ENCODE measurements at places on chromosomes 5 and 9.

DNA sequence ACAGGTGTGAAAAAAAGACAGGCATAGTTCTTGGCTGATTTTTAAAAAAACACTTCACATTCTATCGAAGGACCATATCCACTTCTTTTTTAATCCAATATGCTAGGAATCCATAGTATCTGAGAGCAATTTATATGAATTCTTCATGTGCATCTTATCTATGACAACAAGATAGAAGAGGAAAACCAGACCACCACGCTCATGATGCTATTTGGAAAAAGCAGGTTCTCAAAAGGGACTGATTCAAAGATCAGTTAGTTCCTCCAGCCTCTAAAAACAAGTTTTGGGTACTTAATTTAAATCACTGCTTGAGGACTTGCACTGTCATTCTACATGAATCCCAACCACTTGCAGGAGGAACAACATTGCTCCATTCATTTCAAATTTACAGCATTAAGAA lies 6.3 kb downstream of the MEF2C start:
- DNase-seq: no peak

GRCh38 chr9:75713335-75713734 lies 177.1 kb upstream of the PCSK5 start:
- DNase-seq: no peak

- no peak for DNase-seq
These were observed 24.2 kb upstream of the ZNF618 start for GRCh38 chr9:113851873-113852272.

DNA sequence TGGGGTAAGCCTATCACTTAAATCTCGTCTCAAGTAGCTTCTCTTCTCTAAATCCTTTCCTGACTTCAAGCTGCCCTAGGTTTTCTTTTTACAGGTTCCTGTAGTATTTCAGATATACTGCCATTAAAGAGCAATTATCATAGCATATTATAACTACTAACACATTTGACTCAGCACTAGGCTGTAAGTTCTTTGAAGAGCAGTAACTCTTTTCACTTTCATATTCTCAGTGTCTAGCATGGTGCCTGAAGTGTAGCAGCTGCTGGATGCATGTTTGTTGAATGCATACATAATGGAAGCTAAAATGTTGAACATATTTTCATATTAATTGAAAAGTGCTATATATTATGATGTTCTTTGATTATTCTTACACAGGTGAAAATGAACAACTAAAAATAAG lies 22.5 kb downstream of the CCDC152 start:
- DNase-seq: no peak

DNA sequence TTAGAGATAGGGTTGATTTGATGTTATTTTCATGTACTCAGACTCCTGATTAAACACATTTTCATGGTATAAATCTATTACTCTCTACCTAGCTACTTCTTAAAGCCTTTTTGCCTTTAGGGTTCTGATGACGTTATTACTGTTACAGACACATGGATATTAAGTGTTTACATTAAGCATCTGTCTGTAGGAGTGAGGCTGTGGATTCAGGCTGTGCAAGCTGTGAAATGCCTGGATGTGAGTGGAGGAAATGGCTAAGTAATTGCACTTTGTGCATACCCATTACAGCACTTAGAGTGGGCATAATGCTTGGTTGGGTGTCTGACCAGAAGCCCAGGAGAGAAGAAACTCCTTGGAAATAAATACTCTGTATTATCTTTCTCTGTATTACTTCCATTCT lies 186.8 kb downstream of the SNX18 start:
- no peak for DNase-seq

DNA sequence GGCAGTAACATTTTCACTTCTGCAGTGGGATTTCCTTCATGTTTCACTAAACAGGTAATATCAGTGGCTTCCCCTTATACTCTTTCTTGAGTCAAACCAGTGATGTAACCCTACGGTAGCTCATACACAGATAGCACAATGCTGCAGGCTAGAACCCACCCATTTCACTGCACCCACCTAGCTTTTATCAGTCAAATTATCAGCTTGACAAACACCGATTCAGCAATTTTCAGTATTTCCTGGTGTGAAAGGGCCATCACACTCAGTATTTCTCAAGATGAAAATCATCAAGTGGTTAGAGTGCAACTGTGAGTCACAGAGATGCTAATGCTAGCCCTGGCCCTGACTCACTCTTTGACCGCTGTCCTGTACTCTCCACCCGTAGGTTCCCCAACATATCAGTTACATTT lies 242.3 kb upstream of the PTGER4 start:
- no peak for DNase-seq

DNA sequence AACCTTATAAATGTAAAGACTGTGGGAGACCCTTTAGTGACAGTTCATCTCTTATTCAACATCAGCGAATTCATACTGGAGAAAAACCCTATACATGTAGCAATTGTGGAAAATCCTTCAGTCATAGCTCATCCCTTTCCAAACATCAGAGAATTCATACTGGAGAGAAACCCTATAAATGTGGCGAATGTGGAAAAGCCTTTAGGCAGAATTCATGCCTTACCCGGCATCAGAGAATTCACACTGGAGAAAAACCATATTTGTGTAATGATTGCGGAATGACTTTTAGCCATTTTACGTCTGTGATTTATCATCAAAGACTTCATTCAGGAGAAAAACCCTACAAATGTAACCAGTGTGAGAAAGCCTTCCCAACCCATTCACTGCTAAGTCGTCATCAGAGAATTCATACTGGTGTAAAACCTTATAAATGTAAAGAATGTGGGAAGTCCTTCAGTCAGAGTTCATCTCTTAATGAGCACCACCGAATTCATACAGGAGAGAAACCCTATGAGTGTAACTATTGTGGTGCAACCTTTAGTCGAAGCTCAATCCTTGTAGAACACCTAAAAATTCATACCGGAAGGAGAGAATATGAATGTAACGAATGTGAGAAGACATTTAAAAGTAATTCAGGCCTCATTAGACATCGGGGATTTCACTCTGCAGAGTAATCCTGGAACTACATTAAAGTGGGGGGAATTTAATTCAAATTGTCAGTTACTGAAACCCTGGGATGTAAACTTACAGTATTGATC lies 17.7 kb downstream of the ZNF483 start:
- DNase-seq: no peak

DNA sequence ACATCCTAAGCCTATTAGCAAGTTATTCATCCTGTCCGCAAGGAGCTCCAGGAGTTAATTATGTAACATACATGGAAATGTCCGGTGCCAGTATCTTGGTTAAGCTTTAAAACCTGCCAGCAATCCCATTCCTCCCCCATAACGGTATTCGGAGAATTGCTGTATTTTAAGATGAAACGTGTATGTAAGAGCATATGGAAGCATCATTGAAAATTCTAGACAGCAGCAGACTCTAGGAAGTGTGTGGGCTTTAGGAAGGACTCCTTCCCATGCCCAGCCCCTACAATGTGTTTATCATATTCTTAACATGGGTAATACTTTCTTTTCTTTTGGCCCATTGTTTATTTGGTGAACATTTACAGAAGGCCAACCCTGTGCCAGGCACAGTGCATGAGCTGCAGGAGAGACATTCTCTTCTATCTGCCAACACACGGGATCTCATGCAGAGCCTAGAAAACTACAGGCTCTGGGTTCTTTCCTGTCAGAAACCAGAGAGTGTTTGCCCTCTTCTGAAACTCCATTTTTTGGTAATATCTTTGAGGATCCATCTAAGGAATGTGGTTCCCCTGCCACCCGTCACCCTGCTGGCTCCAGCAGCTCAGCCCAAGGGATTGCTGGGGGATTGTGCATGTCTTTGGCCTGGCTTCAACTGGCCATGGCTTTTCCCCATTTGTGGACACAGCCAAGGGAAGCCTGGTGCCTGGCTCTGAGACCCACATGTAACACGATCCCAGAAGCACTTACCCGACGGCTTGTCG lies 15.1 kb downstream of the ANGPTL2 start:
- DNase-seq: no peak

DNA sequence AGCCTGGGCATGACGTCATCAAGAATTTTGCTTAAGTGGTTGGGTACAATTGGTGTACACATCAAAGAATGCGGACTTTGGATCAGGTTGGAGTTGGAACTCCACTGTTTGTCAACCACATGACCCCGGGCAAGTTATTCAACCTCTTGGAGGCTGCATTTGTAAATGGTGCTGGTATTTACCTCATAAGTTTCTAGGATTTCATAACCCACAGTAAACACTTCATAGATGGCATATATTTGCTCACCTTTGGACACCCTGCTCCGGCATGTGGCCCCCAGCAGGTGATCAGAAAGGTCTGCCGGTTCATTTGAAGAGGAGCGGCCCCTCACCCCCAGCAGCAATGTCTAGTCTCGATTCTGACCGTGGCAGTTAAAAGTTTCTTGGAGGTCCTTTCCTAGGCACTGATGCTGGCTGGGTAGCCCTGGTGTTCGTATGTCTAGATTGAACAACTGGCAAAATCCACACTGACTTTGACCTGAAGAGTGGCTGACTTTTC lies 60.6 kb downstream of the IL6ST start:
- DNase-seq: no peak

DNA sequence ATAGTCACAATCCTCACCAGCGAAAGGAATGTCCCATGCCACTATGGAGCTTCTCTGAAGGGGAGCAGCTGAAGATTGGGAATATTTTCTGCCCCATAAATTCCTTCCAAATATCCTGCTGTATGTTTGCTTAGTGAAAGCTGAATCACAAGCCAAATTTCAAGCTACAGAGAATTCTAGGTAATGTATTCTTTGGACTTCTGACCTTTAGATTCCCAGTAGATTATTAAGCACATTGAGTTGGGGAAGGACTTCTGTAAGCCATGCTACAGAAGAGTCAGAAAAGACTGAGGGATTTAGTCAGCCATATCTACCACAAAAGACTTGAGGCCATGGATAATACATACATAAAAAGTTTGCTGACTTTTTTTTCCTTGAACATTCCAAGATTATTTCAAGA lies 1342.0 kb upstream of the NUDT12 start:
- no peak for DNase-seq

DNA sequence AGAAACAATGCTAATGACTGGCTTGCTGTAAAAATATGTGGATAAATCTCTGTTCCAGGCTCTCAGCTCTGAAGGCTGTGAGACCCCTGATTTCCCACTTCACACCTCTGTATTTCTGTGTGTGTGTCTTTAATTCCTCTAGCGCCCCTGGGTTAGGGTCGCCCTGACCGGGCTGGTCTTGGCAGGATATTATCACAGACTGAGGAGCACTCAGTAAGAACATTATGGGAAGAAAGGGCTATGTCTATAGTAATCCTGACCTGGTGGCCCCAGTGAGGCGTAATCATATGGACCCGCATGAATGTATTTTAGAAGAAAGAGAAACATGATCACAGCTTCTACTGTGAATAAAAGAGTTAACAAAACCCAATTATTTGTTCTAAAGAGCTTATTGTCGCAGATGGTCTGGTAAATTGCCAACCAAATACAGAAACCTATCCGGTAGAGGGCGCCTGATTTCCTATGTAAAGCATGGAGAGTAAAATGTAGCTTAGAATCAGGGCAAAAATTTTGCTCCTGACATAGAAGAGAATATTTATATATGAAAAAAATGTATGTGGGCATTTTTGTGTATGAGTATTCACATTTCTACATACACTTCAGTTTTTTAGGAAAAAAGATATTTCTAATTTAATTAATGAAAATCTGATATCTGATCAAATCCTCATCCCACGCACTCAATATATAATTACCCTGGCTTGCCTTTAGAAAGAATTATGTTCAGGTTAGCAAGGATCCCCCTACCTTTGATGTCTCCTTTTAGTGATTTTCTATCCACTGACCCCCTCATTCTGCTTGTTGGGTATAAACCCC lies 5.8 kb upstream of the IFNA1 start:
- DNase-seq: peak; percentile 40

GRCh38 chr5:165405340-165405739 lies 1899.9 kb downstream of the MAT2B start:
- DNase-seq: no peak

DNA sequence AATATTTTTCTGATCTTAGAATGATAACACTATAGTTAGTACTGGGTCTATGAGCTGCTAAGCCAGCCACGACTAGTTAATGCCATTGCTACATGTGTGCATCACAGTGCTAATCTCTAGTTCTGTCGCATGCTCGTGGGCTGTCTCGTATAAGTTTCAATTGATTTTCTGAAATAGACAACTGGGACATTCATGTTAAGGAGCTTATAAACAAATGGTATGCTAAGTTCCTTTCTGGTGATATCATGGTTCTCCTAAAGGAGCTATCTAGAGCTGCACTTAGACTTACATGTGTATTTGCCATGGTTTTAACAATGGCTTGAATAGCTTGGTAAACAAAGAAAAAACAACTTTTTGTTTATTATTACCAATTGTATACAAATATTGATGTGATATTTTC lies 46.2 kb downstream of the F2RL2 start:
- no peak for DNase-seq

DNA sequence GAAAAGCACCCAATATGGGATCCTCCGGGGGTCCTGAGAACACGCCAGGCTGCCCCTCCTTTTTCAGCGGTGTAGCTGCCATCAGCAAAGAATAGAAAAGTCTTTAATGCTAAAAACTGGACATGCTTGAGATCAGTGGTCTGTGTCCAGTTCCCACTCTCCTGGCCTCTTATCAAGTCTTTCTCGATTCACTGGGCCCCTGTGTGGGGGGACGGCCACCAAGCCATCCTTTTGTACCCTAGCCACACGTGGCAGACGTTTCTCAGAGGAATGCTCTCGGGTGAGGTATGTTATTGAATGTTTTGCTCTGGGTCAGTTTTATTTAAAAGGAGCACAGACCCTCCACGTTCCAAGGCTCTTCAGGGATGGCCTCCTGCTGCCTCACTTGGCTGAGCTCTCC lies 23.6 kb downstream of the FABP6 start:
- DNase-seq: no peak

DNA sequence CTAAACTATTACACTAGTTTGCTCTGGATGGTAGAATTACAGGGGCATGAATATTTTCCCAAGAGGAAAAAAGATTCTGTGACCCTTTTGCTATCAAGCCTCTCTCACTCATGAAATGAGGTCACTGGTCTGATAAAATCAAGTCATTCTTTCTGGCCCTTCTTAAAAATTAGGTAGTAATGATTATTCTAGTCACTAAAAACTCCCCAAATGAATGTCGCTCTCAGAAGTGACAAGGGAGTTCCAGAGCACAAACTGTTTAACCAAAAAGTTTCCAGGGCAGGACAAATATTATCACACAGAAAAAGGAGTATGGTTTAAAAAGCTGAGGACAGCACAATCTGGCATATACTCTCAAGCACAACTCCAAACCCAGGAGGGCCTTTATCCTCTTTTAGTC lies 12.5 kb downstream of the ERMP1 start:
- no peak for DNase-seq

GRCh38 chr5:58459146-58460001 lies 512 bp downstream of the PLK2 start:
- peak; percentile 34 for DNase-seq

GRCh38 chr9:118992813-118993794 lies 376.1 kb downstream of the BRINP1 start:
- no peak for DNase-seq

- peak; percentile 57 for DNase-seq
These were observed 56.7 kb downstream of the GADD45G start for GRCh38 chr9:89661391-89661949.

DNA sequence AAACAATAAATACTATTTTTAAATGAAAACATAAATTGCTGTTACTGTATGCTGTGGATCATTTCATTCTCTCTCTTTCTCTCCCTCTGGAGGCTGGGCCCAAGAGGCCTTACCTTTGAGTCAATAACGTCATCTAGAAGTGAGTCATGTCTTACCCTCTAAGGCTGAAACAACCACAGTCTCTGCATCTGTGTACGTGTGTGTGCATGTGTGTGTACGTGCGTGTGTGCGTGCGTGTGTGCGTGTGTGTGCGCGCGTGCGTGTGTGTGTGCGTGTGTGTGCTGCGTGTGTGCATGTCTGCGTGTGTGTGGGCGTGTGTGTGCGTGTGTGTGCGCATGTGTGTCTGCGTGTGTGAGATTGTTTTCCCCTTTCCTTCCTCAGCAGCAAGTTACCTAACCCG lies 13.6 kb upstream of the IL17B start:
- DNase-seq: no peak

Measured in NCI-H146 (cell line).